ENCODE measurements at places on chromosomes 6 and 20.

DNA sequence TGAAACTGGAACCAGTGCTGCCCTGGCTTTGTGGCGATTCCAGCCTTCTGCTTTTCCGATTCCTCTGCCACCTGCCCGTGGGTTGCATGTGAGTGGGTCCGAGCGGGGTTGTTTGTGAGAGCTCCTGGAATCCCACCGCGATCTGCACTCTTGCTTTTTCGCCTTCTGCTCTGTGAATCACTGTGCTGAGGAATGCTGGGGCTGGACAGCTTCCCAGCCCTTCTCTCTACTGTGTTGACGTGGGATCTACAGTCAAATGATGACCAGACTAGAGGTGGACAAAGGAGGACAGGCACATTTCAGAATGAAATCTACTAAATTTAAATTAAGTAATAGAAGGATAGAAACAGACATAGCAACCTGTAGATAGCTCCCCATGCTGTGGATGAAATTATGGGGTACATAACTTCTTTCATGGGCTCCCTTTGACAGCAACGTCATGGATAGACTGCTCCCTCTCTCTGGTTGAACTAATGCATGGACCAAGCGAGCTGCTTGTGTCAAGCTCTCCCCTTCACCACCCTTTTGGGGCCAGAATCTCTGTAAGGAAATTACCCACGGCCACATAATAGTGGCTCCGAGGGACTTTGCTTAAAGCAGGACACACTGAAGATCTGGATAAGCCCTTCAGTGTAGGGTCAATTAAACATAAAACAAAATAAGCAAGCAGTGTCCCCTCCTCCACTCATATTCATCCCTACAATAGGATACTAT lies 2.0 kb downstream of the FNDC1 start:
- peak; percentile 60 for DNase-seq

DNA sequence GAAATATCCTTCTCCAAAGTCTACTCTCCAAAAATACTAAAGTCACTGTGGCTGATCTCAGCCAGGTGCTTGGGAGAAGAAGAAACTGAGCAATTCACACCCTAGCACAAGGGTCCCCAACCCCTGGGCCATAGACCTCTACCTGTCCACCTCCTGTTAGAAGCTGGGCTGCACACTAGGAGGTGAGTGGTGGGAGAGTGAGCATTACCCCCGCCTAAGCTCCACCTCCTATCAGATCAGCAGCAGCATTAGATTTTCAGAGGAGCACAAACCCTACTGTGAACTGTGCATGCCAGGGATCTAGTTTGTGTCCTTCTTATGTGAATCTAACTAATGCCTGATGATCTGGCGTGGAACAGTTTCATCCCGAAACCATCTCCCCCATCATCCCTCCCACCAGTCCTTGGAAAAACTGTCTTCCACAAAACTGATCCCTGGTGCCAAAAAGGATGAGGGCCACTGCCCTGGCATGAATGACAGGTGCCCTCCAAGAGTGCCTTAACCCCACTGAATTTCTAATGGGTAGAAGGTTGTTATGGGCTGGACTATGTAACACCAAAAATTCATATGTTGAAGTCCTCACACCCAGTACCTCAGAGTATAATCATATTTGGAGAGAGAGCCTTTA lies 109.2 kb upstream of the CDYL start:
- DNase-seq = no peak

GRCh38 chr6:32962213-32962826 lies 6.1 kb upstream of the BRD2 start:
- no peak for DNase-seq

DNA sequence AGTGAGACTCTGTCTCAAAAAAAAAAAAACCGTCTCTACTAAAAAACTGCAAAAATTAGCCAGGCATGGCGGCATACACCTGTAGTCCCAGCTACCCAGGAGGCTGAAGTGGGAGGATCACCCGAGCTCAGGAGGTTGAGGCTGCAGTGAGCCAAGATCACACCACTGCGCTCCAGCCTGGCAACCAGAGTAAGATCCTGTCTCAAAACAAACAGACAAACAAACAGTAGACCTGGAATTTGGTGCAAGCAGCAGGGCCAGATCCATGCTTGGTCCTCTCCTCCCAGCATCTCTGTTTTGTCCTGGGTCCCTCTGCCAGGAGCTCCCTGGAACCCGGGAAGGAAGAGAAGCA lies 11.6 kb downstream of the RIPOR3 start:
- no peak for DNase-seq

DNA sequence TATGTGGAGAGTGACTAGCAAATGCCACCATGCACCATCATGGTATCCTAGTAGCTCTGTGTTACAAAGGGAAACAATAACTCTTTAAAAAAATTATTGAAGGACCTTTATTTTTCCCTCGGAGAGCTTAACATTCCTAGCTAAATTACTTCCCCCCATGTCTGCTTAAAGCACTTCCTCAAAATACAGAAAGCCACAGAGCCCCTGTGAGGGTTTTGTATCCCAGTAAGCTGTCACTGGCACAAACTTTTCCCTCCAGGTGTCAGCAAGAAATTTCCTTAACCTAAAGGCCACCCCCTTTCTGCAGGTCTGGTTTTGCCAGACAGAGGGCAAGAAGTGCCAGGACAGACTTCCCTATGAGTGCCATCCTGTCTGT lies 340.0 kb upstream of the PRDM1 start:
- DNase-seq = no peak

- DNase-seq = peak; percentile 42
These were observed 15.1 kb downstream of the TBC1D32 start for GRCh38 chr6:121319112-121319553.

GRCh38 chr6:13355043-13355945 lies 27.0 kb upstream of the TBC1D7 start:
- DNase-seq = peak; percentile 96

DNA sequence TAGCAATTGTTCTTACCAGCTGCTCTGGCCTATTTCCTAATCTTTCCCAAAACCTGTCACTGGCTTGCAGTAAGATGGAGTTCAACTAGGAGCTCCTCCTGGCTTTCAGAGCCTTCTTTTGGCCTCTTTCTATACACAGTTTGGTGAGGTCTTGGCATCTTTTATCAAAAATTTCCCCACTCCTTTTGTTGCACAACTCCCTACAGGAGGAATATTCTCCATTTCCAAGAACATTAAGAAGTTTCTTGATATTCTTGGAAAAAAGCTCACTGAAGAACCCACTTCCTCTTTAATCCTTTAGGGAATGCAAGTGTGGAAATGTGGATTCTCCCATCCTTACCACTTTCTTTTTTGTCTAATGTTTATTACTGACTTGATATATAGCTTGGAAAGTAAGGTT lies 171.3 kb upstream of the KCNK16 start:
- DNase-seq = no peak

DNA sequence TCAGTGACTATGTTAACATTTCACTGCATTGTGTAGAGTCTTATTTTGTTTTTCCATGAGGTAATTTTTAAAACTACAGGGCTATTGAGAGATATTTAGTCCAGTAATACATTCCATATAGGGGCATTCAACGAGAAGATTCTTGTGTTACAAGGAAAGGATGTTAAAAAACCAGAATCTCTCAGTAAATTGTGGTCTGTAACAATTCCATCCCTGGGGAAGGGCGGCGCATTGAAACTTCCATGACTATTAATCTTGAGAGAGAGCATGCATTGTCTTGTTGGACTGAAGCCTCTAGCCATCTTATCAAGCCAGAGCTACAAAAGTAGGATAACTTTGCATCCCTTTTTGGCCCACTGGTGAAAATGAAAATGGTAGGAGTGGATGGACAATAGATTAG lies 119.7 kb downstream of the BCKDHB start:
- no peak for DNase-seq

- DNase-seq = no peak
These were observed 60.1 kb downstream of the QKI start for GRCh38 chr6:163474581-163474980.

- DNase-seq = peak; percentile 65
These were observed 42.1 kb downstream of the SMAP1 start for GRCh38 chr6:70709826-70710225.

DNA sequence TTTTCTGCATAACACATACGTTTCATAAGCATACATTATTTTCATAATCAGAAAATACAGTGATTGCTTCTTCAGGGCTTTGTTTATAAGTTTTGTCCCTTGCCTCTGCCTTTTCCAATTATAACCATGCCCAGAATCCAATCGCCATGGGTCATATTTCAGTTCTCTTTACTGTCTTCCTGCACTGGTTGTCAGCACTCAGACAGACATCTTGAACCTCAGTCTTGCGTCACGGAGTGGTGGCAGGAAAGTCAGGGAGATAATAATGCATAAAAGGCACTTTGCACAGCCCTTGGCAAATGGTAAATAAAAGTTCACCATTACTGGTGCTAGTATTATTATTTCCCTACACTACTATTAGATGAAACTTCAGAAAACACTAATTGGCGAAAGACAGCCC lies 7.2 kb downstream of the KIF16B start:
- no peak for DNase-seq

GRCh38 chr6:20599302-20600051 lies 65.2 kb downstream of the CDKAL1 start:
- DNase-seq = no peak

- DNase-seq = peak; percentile 76
These were observed 15.0 kb downstream of the ACSS2 start for GRCh38 chr20:34891166-34892062.

GRCh38 chr6:42140032-42140431 lies 2.4 kb downstream of the C6orf132 start:
- peak; percentile 46 for DNase-seq

- no peak for DNase-seq
These were observed 231.9 kb downstream of the BMP2 start for GRCh38 chr20:6999381-6999780.

DNA sequence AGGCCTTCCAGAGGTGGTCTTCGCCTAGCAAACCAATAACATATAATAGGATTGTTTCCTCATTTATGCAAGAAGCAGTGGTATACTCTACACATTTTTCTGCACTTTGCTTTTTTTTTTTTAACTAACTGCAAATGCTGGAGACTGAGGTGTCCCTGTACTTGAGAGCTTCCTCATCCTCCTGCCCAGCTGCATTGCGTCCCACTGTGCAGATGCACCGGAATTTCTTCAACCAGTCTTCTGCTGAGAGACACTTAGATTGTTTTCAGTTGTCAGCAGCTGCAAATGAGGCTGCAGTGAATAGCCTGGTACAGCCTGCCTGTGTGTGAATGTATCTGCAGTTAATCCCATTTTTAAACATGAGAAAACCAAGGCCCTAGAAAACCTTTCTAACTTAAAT lies 11.5 kb downstream of the FGD2 start:
- no peak for DNase-seq

- no peak for DNase-seq
These were observed 15.4 kb upstream of the PAQR8 start for GRCh38 chr6:52346503-52346902.

DNA sequence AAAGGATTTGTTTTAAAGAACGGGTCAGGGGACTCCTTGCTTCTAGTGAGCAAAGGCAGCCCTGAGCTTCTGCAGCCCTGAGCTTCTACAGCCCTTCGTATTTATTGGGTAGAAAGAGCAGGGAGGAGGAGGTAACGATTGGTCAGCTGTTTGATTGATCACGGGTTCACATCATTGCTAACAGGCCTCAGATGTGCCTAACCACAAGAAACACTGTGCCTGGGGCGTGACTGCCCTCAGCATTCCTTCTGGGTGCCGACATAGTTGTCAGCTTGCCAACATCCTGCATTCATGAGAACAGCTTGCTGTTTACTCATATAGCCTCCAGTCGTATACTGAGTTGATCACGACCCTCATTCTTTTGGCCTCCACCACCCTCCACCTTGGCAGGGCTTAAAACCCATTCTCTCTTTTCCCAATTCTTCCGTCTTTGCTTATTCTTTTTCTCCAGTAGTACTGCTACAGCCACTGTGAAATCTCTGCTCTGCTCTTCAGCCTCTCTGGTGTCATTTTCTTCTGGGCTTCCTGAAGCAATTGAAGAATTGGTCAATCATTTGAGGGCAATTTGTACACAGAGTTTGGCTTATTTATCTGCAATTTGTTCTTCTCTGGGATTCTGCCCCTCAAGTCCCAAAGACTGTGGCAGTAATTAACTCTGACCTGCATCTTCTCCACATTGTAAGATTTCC lies 25.4 kb upstream of the NOP56 start:
- DNase-seq = peak; percentile 94

DNA sequence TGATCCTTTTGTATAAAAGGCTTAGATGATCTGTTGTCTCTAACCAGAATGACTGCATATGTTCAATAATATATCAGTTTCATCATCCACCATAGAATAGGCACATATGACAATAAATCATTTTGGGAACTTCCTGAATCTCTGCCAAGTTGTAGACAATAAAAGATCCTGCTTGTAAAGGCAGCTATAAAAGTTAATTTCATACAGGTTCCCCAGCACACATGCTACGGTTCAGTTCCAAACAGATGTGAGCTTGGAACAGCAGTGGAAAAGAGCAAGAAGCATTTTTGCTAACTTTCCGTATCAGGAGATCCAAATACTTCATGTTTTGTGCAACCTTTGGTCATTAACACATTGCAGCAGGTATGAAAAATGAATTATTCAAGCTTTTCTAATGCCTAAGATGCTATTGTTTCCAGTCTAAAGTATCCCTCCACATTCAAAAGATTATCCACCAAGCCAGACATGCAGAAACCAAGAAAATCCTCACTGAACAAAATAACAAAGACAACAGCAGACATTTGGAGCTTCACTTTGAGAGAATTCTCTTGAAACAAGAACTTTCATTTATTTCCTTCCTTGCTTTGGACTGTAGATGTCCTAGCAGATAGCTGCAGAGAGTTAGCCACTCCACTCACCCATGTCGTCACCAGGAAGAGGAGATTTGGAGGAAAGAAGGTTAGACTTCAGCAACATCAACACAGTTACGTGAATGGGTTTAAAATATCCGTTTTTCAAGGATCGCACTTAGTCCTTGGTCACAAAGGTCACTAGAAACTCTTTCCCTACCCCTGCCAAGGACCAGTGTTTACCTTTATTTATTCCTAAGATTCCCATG lies 453.5 kb upstream of the JARID2 start:
- DNase-seq = peak; percentile 18

GRCh38 chr6:35304299-35304698 lies 6.7 kb downstream of the DEF6 start:
- DNase-seq = no peak

DNA sequence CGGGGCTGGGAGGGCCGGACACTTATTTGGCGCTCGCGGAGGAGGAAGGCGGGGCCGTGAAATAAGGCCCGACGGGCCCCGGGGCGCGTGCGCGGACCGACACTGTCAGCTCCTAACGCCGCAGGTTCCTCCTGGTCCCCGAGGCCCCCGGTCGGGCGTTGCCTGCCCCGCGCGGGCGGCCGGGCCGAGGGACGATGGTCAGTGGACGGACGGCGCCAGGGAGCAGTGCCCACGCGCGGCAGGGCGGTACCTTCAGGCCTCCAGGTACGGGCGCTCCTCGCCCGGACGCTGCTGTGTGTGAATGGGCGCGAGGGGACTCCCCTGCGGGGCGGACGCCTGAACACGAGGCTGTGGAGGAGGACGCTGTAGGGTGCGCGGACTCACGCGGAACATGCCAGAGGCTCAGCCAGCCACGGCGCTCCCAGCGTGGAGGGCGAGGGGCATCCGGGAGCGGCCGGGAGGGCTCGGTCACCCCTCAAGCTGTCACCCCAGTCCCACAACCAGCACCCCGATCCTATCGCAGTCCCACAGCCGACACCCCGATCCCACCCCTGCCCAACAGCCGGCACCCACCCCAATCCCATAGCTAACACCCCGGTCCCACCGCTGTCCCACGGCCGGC lies 339 bp upstream of the GMEB2 start:
- peak; percentile 94 for DNase-seq

GRCh38 chr6:40671001-40671693 lies 84.0 kb upstream of the LRFN2 start:
- DNase-seq = no peak

Data from EL (cell line).